ENCODE measurements at places on chromosomes 13 and 19.

- DNase-seq: no peak
These were observed 4.2 kb downstream of the ADPRHL1 start for GRCh38 chr13:113448885-113449692.

GRCh38 chr13:61916483-61916882 lies 500.8 kb upstream of the PCDH20 start:
- no peak for DNase-seq

DNA sequence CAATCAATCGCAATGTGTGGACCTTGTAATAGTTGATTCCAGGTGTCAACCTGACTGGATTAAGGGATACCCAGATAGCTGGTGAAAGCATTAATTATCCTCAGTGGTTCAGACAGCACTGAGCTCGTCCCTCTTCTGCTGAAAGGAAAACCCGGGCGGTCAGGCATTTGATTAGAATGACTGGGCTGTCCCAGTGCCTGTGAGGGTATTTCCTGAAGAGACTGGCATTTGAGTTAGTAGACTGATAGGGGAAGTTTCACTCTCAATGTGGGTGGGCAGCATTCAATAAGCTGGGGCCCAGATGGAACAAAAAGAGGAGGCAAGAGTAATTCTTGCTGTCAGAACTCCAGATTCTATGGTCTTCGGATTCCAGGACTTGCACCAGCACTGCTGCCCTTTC lies 31.9 kb downstream of the KPNA3 start:
- no peak for DNase-seq

- no peak for DNase-seq
These were observed 7.5 kb downstream of the ANO8 start for GRCh38 chr19:17327068-17327653.

DNA sequence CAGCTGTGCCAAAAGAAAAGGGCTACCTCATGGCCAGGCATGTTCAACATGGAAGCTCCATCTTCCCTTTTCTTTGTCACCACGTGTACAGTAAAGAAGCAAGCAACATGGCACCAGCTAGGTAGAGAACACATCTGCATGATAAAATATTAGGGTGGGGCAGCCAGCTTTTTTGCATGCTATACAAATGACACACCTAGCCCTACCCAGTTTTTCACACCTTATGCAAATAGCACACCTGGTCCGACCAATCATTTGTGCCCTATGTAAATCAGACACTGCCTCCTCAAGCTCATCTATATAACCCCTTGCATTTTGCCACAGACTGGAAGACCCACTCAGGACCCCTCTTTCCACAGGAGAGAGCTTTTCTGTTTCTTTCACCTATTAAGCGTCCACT lies 85.5 kb downstream of the STOML3 start:
- DNase-seq: no peak

GRCh38 chr19:18418483-18419194 lies 559 bp upstream of the SSBP4 start:
- DNase-seq: no peak

DNA sequence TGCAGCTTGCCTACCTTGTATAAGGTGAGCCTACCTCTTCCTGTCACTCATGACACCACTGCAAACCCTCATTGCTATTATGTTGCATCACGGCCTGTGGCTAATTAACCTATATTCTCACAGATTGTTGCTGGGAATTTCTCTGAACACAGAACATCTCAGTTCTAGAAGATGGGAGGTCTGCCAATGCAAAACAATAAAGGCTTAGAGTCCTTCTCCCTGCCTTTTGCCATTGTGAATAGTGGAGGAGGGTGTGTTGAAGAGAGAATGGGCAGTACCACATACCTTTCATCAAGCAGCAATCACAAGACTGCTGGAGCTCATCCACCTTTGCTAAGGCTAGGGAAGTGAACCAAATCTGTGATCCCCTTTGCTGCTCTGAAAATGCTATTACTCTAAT lies 34.4 kb downstream of the WDFY2 start:
- DNase-seq: no peak

DNA sequence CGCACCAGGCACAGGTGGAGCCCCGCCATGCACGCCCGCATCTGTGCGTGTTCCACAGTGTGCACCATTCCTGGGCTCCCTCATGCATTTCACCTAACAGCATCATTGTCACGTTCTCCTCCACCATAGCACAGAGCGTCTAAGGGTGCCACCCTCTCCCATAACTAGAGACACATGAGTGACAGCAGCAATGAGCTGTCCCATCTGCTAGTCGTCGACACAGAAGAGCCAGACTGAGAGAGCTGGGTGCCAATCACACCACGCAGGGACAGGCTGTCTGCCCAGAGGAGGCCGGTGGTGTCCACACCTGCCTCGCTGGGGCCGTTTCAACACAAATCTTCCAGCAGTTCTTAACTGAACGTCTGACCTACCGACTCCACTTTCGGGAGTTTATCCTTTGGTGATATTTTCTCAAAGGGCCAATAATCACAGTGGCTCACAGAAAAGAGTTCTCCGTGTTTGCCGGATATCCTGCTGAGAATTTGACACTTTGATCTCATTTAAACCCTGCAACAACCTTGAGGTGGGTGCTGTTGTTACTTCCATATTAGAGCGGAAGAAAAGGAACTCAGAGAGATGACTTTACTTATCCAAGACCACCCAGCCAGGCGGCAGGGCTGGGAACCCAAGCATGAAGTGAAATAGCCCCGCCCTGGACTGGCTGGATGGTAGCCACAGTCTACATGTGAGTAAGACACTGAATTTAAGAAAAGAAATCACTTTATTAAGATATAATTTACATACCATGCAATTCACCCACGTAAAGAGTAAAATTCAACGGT lies 16.2 kb downstream of the CLEC11A start:
- DNase-seq: no peak

DNA sequence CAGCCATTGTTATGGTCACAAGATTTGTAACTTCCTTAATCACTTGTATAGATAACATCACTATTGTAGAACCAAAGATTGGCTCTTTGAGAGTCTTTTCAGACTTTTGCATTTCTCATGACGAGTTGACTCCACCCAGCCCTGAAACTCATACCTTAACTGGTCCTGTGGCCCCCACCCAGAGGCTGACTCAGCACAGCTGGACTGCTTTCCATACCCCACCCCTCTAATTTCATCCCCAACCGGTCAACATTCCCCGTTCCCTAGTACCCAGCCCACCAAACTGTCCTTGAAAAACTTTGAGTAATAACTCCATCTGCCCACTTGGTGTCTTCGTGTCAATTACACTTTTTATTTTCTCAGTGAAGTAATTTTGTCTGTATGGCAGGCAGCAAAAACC lies 32.1 kb upstream of the SLITRK1 start:
- DNase-seq: no peak

- DNase-seq: no peak
These were observed 136.5 kb upstream of the FNDC3A start for GRCh38 chr13:48839171-48839570.

GRCh38 chr13:29961036-29961670 lies 110.7 kb upstream of the UBL3 start:
- DNase-seq: no peak

GRCh38 chr13:110238818-110239195 lies 68.2 kb downstream of the COL4A1 start:
- peak; percentile 3 for DNase-seq

GRCh38 chr13:40540328-40541044 lies 126.0 kb downstream of the FOXO1 start:
- no peak for DNase-seq

DNA sequence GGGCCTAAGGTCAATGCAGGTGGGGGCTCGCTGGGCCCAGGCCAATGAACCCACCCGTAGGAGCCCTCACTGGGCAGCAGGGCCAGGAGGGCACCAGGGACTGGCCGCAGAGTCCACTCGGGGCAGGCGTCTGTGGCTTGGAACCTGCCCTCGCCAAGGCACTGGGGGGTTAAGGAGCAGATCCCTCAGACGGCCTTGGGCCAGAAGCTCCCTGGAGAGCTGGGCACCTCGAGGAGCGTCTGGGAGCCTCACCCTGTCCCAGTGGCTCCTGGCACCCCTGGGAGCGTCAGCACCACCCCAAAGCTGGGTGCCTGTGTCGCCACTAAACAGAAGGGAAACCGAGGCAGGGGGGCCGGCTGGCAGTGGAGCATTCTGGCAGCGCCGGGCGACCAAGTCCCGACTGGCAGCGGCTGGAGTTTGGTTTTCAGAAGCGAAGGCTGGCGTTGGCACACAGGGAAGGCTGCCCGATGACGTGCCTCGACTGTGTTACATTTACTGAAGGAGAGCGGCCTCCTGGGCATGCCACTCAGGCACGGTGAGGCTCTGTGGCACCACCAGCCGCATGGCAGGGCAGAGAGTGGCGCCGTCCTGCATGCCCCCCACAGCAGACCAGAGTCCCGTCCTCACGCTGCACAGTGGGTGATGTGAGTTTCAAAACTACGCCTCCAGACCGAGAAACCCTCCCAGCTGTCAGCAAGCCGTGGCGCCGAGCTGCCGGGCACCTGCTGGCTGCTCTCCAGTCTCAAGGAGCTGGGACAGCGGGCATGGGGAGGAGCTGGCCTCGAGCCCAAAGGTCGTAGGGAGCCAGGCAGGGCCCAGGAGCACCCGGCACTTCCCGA lies 9.2 kb upstream of the MEX3D start:
- no peak for DNase-seq

GRCh38 chr13:28620011-28620830 lies 38.7 kb upstream of the POMP start:
- DNase-seq: no peak

GRCh38 chr19:18450931-18451836 lies 13.3 kb upstream of the ISYNA1 start:
- DNase-seq: peak; percentile 96

GRCh38 chr19:43438291-43439031 lies 23.8 kb downstream of the TEX101 start:
- DNase-seq: no peak

- no peak for DNase-seq
These were observed 7.9 kb upstream of the DPY19L3 start for GRCh38 chr19:32397671-32398101.

DNA sequence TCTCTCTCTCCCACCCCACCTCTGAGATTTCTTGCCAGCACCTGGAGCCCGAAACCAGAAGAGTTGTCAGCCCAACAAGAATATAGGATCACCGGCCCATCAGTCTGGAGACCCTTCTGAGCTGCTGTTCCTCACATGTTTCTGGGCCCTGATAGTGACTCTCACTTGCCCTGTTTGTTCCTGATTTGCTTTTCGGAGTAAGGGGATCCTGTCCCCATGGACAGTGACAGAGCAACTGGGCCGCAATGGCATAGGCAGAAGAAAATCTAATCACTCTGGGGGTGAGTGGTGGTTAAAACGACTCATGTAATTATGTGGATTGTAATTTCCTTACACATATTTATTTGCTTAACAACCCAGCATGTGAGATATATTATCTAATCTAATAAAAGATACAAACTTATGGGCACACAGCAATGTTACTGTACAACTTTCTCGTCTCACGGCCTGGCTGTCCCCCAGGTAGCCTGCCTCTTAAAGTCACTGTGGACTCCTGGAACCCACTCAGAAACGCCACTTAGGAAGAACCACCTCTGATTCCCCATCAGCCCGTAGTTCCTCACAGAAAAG lies 663 bp upstream of the SMAD9 start:
- DNase-seq: no peak

- no peak for DNase-seq
These were observed 69.1 kb downstream of the URI1 start for GRCh38 chr19:30011051-30011578.

- no peak for DNase-seq
These were observed 17.7 kb downstream of the TMEM272 start for GRCh38 chr13:51827254-51827653.

GRCh38 chr13:24925318-24926231 lies 161.6 kb downstream of the RNF17 start:
- no peak for DNase-seq

DNA sequence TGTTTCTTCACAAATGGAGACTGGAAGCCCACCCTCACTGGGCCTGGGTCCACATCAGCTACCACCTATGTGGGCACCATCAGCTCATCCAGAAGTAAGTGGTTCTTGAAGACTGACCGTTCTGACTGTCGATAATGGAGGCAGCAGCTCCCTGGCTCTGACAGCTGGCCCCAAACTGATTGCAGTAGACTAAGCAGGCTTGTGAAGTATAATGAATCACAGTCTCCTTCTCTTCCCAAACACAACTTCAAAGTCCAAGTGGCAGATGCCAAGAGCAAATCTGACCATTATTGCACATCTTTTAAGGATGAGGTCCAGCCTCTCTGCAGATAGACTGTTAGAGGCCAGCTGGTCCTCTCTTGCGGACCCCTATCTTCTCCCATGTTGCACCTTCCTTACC lies 574.4 kb upstream of the KLF12 start:
- no peak for DNase-seq

- DNase-seq: no peak
These were observed 5.9 kb downstream of the B3GNT8 start for GRCh38 chr19:41421314-41421713.

DNA sequence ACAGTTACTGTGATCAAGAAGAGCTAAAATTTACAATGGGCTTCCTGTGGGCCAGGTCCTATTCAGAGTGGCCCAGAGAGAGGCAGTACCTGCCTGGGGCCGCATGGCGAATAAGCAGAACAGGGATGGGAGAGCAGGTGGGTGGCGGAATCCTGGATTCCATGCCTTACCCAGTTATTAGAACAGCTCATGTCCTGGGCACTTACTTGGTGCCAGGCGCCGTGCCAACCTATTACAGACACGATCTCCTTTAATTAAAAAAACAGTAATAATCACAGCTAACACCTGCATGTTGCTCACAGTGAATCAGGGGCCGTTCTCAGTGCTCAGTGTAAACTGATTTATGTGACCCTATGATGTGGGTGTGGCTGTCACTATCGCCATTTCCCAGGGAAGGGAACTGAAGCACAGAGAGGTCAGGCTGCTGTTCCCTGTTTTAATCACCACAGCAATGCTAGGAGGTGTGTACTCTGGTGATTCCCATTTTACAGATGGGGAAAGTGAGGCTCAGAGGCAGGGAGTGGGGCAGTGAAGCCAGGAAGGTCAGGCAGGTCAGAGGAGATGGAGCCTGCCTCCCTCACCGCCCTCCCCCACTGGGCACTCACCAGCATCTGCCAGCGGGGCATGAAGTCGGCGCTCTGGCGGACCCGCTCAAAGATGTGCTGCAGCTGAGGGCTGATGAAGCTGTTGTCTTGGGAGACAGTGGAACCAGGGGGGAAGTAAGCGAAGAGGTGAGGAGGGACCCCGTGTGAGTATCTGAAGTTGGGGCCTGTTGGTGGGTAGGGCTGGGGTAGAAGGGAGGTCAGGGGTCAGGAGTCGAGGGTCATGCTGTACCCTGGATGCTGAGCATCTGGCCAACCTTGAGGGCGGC lies 12.0 kb downstream of the COQ8B start:
- DNase-seq: no peak

DNA sequence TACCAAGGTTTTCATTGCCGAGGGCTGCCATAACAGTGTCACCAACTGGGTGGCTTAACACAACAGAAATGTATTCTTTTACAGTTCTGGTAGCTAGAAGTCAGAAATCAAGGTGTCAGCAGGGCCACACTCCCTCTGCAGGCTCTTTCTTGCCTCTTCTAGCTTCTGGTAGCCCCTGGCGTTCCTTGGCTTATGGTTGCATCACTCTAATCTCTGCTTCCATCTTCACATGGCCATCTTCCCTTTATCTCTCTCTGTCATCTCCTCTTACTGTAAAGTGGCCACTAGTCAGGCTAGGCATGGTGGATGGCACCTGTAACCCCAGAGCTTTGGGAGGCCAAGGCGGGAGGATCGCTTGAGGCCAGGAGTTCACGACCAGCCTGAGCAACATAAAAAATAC lies 38.0 kb upstream of the MRI1 start:
- no peak for DNase-seq

GRCh38 chr13:97019236-97019635 lies 25.0 kb upstream of the OXGR1 start:
- DNase-seq: no peak

- DNase-seq: no peak
These were observed 2.6 kb upstream of the TSHZ3 start for GRCh38 chr19:31351855-31352195.

GRCh38 chr19:40320558-40320935 lies 27.6 kb downstream of the C19orf47 start:
- DNase-seq: no peak
